ENCODE measurements at places on chromosomes 6 and 20.

- DNase-seq: no peak
Observed at GRCh38 chr6:170260686-170261085, 30.2 kb downstream of the DLL1 start.

DNA sequence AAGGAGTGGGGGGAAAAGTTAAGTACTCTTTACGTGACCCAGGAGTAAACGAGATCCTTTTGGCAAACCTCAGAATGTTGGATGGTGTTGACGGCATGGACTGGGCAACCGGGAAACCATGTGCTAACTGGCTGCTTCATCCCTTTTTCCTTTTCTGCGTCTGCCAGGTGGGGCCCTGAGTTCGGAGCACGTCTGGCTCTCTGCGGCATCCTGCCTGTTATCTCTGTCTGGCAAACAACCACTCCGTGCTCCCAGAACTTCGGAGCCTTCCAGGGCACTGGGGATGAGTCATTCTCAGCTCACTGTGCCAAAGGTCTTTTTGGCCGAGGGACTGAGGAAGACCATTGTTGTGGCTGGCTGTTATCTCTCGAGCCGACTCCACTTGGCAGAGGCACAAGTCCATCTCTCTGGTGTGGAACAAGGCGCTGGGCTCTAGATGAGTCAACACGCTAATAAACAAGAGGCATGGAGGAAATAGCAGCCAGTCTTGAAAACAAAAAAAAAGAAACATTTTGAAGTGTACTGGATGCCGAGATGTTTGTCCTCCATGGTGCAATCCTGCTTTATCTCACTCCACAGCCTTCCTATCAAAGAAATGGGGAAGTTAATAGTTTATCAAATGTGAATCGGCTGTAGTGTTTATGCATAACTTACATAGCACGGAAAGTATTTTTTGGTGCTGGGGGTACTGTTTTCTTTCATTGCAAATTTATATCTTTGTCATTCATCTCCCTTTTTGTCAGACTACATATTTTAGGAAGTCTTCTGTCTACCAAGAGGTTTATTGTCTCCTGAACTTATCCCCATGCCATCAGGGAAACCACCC lies 64.6 kb upstream of the TXNDC5 start:
- no peak for DNase-seq

DNA sequence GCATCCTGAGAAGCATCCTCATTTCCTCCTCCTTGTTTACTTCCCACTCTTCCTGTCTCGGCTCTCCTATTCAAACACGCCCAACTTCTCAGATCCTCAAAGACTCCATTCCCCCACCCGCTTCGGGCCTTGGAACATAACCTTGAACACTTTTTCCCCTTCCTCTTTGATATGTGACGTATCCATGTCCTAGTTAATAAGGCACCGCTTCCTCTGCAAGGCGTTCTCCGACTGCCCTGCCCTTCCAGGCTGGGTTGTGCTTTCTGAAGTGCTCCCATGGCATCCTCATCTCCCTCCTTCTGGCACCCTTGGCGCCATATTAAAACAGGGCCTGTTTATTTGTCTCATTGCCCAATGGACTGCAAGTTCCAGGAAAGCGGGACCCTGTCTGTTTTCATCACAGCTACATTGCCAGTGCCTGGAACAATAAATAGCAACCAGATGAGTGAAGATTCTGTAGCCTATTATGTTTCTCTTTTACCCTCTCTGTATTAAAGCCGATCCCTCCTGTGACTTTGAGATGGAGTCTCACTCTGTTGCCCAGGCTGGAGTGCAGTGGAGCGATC lies 115.3 kb upstream of the TRAF3IP2 start:
- DNase-seq: no peak

DNA sequence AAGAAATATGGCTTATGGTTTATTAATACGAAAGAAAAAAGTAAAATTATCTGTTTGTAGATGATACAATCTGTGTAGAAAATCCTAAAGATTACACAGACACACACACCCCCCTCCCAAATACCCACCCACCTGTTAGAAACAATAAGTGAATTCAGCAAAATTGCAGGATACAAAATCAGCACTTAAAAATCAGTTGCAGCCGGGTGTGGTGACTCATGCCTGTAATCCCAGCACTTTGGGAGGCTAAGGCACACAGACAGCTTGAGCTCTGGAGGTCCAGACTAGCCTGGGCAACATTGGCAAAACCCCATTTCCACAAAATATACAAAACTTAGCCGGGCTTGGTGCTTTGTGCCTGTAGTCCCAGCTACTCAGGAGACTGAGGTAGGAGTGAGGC lies 42.3 kb downstream of the NINL start:
- no peak for DNase-seq

DNA sequence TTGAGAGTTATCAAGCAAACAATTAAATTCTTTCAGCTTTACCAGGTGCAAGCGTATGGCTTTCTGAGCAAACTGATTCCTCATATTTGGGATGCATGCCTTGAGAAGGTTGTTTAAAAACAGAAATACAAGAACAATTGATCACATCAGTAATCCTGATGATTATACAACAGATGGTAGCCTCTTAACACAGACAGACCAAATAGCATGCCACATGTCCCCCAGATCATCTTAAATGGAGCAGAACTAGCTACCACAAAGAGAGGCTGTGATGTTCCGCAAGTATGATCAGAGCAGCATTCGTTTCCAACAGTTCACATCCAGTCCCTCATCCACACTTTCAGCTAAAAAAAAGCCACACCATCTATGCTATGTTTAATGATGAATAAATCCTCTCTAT lies 246.2 kb upstream of the NRSN1 start:
- DNase-seq: no peak

DNA sequence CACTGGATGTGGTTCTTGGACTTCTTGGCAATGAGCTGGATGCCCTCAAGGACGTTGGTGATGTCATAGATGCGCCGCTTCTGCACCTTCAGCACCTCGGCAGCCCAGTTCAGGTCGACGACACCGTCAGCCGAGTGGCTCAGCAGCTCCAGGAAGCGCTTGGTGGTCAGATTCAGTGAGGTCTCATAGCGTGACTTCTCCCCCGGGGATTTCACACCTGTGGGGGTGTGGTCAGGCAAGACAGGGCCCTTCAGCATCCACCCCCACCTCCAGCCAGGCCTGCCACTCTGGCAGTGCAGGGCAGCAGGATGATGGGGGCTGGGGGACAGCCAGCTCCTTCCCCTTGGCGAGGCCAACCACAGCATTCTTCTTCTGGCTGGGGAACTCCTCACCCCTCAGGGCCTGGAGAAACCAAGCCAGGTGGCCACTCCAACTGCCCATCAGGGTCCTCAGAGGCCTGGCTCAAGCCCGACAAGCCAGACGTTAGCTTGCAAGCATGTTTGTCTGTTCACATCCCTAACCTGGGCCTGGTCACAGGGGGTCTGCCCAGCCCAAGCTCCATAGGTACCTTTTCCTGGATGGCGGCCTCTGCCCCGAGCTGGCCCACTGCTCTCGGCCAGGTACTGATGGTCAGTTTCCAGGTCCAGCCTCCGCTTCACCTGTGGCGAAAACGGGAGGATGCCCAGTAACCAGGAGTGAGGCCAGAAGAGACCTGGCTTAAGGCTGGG lies 5.7 kb upstream of the NECAB3 start:
- DNase-seq: no peak

- DNase-seq: no peak
Observed at GRCh38 chr20:52234302-52235045, 42.9 kb upstream of the ZFP64 start.

GRCh38 chr6:53151676-53152075 lies 3.0 kb upstream of the GCM1 start:
- no peak for DNase-seq

DNA sequence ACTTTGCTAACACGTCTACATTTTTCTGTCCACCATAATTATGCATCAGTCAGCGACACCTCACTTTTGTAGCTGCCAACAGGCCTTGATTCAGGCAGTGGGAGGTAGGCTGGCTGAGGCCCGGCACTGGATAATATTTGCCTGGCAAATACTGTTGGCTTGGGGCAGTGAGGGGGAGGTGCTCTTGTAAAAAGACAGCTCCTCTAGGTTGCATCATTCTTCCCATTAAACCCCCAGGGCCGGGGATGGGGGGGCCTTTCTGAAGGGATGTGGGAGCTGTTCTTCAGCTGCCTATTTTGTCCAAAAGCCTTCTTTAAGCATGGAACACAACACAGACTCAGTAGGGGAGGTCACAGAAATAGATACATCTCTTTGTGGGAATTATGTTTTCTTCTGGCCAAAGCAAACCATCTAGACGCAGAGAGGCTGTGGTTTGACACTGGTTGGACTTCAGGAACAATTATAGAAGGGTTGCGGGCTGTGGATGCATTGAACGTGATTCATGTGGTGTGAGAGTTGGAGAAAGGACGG lies 338.3 kb upstream of the NT5E start:
- no peak for DNase-seq
